ENCODE measurements at places on chromosomes 16 and 17.

DNA sequence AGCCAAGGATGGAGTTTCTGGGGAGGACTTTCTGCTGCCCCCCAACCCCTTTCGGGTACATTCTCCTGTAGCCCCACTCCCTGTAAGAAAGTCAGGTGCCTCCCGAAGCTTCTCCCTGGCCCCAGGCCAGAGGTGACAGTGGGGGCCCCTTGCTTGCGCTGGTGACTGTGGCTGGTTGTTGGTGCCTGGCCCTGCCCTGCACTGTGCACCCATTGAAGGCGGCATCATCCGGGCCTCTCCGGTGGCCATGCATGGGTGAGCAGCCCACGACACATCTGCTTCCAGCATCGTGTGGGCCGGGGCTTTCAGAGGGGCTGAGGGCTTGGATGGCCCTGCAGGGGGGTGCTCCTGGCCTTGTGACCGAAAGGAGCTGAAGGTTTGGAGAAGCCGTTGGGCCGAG, 297.0 kb downstream of the SEC14L1 start:
- no peak for DNase-seq

DNA sequence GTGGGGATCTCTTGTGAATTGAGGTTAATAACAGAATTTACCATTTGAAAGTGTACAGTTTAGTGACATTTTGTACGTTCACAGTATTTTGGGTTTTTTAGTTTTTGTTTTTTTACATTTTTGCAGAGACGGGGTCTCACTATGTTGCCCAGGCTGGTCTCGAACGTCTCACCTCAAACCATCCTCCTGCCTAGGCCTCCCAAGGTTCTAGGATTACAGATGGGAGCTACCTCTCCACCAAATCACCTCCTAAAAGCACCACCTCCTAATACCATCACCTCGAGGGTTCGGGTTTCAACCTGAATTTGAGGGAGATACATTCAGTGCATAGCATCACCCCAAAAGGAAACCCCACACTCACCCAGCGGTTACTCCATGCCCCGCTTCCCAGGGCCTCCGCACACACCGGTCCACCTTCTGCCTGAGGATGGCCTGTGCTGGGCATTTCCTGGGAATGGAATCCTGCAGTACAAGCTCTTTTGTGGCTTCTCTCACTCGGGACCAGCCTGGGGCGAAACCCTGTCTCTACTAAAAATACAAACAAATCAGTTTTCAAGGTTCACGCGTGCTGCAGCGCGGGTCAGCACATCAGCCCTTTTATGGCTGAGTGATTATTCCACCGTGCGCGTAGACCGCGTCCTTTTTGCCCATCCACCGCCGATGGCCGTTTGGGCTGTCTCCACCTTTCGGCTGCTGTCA, 182.7 kb upstream of the CIBAR2 start:
- DNase-seq: no peak

DNA sequence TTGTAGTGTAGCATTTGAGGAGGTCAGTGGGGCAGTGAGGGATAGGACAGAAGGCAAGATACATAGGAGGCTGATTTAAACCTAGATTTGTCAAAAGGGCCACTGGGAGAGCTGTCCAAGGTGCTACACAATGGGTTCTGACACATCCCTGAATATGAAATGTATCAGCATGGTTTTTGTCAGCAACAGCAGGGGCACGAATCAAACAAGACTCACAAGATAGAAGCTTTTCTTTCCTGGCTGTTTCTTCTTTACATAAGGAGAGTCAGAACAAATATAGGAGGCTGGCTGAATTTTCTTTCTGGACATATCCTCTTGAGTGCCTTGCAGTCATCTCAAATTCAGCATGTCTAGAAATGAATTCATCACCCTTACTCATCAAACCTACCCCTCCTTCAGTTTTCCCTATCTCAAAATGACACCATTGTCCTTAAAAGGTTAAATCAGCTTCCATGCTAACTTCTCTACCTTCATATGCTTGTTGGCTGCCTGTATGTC, 130.5 kb downstream of the NPIPB5 start:
- no peak for DNase-seq

GRCh38 chr17:76176701-76177574, 35.9 kb upstream of the FOXJ1 start:
- DNase-seq: no peak

DNA sequence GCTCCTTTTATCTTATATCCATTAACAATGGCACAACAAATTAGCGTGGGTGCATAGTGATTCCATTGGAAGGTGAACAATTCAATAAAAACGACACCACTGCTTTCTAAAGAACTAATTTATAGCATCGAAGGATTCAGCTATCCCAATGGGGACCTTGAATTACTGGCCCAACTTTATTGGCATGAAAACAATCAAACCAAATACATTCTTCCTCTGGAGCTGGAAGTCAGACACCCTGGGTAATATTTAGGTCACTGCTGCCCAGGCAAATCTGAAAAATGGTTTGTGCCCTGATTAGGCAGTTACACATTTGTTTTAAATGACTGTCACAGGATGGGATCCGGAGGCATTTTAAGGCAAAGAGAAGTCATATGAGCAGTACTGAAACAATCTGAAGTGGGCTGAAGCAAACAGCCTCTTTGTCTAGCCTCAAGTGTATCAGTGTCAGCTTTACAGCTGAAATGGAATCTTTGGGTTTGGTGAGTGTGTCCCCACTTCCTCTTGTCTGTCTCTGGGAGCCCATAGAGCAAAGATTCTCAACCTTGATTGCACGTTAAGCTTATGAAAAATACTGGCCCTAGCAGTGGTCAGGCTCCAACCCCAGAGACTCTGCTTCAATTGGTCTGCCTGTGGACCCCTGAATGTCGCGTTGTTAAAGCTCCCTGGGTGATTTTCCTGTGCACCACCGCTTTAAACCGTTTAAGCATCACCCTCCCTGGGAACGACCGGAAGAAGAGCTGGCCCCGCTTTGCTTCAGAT, 30.3 kb downstream of the CDK5R1 start:
- DNase-seq: no peak

GRCh38 chr17:60745544-60745943, 67.9 kb downstream of the BCAS3 start:
- DNase-seq: no peak

GRCh38 chr17:48647103-48647962, 21.2 kb upstream of the HOXB9 start:
- DNase-seq: peak; percentile 41

- DNase-seq: no peak
Measured at GRCh38 chr16:76195056-76195455, 82.1 kb upstream of the CNTNAP4 start.

GRCh38 chr16:67345401-67345800, 18.8 kb downstream of the LRRC36 start:
- no peak for DNase-seq

- no peak for DNase-seq
Measured at GRCh38 chr17:38431346-38432145, 3.3 kb downstream of the ARHGAP23 start.

GRCh38 chr17:68089881-68090280, 54.3 kb downstream of the KPNA2 start:
- DNase-seq: peak; percentile 13

DNA sequence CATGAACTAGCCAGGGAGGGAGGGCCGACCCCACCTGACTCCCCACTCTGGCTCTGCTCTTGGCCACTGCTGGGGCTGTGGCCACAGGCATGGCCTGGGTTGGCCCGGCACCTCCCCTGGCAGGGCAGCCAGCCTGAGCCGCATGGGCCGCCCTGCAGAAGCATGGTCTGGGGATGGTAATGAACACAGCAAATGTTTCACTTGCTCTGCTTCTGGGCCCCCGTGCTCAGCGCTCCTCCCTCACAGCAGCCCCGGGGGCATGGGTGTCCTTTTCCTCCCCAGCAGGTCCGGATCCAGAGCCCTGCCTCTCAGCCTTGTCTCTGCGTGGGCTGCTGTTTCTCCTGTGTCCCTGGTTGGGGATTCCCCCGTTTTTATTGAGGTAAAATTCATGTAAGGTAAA, 30.9 kb upstream of the KCNJ12 start:
- DNase-seq: no peak

DNA sequence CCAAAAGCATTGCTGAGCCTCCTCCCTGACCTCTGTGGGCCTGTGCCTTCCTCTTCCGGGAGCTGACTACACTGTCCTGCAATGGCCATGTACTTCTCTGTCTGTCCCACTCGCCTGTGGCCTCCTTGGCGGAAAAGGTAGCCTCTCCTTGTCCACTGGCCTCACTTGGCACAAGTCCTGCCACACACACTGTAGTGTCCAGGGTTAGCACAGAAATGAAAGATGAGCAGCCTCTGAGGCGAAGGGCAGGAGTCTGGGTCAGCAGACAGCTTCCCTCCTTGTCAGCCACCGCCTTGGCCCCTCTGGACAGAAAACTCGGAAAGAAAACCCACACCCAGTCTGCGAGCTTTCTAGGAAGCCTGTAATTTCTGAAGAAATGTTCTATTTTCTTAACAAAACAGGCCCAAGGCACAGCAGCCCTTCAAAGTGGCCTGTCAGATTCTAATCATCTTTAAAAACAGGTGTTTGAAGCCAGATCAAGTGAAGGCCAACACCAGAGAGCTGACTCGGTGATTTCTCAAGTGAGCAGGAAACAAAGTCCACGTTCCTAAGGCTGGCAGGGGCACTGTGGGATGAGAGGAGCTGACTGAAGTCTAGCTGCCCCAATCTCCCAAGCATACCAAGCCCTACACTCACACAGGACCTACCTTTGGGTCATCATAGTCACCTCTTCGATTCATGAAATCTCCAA, 67.2 kb downstream of the GTF3C1 start:
- no peak for DNase-seq

DNA sequence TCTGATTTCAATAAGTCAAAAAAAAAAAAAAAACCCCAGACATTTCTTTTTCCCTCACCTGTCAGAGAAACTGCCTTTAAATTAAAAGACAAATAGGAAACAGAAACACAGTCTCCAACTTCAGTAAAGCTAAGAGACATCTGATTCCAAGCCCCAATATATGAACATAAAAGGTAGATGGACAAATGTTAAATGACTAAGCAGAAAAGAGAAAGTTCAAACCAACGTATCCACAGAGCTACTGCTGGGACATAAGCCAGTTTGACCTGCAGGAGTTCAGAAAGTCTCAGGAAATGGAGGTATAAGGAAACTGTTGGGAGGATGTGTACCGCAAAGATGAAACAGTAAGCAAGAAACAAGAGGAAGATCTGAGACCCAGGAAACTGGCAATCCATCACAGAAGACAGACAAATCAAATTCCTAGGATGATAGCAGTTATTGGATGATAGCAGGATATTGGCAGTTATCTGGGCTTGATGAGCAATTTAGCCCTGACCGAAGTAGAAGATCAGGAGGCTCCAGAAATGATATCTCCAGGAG, 135.0 kb downstream of the BRIP1 start:
- no peak for DNase-seq

- DNase-seq: no peak
Measured at GRCh38 chr17:27295945-27296344, 2.0 kb downstream of the WSB1 start.

- DNase-seq: no peak
Measured at GRCh38 chr17:76840884-76841775, 27.1 kb upstream of the MGAT5B start.

DNA sequence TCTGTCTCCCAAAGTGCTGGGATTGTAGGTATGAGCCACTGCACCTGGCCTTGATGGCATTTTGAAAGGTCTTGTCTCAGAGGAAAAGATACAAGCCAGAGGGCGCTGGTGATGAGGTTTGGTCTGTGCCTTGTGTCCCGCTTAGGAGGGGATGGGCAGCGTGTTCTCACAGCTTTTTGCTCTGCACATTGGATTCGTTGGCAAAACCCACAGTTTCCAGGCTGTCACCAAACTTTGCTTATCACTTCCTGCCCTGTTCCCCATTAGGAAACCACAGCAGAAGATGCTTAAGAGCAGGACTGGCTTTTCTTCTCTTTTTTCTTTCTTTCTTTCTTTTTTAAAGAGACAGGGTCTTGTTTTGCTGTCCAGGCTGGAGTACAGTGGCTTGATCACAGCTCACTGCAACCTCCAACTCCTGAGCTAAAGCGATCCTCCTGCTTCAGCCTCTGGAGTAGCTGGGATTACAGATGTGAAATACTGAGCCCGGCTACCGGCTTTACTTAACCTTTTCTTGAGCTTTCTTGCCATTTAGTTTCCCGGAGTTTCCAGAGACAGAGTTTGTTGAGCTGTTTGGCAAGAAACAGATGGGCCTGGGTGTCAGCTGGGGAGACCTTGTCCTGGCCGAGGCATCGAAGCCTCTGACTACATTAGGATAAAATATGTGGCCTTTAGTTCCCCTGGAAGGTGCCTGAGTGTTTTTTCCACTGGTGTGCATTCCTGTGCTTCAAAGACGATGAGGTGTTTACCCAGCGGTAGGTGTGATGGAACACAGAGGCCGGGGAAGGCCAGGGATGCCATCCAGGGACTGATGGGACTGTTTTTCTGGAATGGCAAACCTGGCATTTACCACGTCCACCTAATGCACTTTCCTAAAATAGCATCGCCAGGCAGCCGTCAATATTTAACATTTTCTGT, 112.9 kb downstream of the ABCC1 start:
- DNase-seq: no peak

DNA sequence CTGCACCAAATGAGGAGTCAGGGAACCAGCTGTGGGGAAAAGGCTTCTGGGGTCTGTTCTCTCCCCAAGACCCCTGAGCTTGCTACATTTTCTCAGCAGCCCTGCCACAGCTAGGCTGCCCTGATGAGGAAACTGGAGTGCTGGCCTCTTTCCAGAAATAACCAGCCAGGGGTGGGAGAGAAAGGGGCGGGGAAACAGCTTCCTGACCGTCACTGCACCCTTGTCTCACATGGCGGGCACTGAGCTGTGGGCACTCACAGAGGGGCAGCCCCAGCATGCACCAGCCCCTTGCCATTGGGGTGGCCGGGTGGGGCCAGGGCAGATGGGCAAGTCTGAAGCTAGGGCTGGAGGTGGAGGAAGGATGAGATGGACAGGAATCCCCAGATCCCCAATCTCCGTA, 2.9 kb downstream of the SRL start:
- peak; percentile 25 for DNase-seq

DNA sequence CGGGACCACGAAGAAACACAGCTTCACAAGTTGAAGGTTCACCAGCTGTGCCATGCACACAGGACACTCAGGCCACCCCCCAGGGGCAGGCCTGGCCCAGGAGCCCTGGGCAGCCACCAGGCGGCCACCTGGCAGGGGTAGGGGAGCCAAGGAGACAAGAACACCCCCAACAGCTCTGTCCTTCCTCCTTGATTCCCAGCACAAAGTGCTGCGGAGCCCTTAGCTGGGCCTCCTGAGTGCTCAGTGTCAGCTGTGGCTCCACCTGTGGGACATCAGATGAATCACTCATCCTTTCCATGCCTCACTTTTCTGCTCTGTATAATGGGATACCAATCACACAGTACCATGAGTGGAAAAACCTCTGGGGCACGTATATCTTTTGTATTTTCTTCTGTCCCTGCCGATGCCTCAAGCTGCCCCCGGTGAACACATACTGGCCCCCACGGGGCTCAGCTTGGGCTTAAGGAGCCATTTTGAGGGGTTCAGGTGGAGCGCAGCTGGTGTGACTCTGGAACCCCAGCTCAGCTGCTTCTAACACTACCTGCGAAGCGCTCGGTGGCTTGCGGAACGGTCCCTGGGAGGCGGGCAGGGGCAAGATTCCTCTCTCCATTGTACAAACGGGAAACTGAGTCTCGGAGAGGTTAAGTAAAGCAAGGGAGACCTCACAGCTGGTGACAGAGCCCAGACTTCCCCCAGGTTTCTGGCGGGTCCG, 12.0 kb downstream of the GALK1 start:
- DNase-seq: no peak

GRCh38 chr17:81513372-81513752, 763 bp upstream of the ACTG1 start:
- DNase-seq: peak; percentile 68

- DNase-seq: no peak
Measured at GRCh38 chr17:27577884-27578717, 52.9 kb upstream of the LGALS9 start.

GRCh38 chr16:66728117-66728787, 23.2 kb downstream of the DYNC1LI2 start:
- peak; percentile 51 for DNase-seq

GRCh38 chr17:58703137-58703915, 10.9 kb downstream of the RAD51C start:
- DNase-seq: no peak
